ENCODE measurements at places on chromosomes 2 and 18.

DNA sequence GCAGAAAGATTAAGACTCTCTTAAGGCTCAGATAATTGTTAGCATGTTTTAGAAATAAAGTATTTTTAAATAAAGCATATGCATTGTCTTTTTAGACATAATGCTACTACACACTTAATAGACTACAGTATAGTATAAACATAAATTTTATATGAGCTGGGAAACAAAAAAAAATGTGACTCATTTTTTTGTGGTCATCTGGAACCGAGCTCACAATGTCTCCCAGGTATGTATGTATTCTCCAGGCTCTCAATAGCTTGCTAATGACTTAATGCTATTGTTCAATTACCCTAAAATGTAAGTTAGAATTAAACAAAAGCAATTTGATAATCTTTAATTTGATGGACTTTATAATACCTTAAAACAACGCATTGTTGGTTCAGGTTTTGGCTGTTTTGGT lies 167.2 kb downstream of the NUP35 start:
- no peak for DNase-seq

DNA sequence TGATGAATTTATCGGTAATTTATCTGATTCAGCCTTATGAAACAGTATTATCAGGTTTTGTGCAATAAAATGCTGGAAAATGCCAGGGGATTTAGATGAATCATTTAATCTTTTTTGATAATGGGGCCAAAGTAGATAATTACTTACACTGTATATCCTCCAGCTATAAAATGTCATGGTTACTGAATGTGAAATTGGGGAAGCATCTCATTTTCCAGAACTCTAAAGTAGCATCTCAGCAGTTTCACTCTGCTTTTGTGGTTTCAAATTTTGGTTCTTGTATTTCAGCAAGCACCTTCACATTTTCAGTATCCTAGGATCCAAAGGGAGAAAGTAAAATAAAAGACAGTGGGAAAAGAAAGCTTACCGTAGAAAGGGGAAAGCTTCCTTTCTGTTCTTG lies 12.8 kb downstream of the ANKRD62 start:
- no peak for DNase-seq

DNA sequence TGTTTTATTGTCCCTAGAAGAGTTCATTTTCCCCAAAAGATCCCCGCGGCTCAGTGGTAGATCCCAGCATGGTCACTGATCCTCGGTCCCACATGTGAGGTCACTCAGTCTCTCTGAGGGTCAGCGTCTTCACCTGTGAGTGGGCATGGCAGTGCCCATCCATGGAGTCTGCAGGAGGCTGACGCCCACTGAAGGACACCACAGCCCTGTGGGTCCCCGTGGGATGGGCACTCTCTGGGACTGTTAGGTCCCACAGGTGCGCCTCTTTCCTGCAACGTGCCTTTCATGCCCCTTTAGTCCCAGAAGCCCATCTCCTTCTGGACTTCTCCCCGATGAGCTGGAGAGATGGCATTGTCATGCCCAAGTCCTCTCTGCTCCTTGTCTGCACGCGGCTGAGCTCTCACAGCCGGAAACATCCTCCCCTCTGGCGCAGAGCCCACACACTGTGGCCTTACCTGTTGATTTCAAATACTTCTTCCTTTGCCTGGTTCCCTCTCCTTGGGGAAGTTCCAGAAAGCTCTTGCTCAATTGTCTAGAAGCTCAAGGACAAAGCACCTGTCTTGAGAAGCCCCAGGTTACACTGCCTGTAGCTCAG lies 75.9 kb downstream of the PTGR3 start:
- no peak for DNase-seq

DNA sequence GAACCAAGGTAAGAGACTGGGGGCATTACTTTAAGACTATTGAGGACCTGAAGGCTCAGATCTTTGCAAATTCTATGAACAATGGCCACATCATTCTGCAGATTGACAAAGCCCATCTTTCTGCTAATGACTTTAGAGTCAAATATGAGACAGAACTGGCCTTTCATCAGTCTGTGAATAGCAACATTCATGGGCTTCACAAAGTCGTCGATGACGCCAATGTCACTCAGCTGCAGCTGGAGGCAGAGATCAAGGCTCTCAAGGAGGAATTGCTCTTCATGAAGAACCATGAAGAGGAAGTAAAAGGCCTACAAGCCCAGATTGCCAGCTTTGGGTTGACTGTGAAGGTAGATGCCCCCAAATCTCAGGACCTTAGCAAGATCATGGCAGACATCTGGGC lies 43.8 kb upstream of the SLC4A10 start:
- no peak for DNase-seq

DNA sequence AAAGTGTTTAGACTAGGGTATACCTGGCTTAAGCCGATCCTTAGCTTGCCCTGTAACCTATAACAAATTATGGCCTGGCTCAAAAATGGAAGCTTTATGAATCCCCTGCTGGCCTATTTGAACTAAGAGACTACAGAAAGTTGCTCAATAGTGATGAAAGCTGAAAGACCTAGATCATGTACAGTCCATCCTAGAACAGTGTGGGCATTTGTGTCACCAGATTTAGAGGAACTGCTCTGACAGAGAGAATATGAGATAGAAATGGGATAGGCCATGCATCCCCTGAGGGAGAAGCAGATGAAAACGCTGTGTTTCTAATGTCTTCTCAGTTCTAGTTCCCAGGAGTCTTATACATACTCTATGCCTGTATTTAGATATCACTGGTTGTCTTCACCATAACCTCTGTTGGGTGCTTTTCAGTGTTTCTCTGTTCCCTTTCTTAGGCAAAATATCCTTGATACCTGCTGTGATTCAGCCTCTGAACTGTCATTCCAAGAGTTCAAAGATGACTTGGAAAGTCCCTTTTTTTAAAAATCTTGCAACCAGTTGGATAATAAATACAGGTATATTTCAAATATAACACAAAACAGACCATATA lies 246.9 kb upstream of the SLC39A10 start:
- DNase-seq, result no peak

DNA sequence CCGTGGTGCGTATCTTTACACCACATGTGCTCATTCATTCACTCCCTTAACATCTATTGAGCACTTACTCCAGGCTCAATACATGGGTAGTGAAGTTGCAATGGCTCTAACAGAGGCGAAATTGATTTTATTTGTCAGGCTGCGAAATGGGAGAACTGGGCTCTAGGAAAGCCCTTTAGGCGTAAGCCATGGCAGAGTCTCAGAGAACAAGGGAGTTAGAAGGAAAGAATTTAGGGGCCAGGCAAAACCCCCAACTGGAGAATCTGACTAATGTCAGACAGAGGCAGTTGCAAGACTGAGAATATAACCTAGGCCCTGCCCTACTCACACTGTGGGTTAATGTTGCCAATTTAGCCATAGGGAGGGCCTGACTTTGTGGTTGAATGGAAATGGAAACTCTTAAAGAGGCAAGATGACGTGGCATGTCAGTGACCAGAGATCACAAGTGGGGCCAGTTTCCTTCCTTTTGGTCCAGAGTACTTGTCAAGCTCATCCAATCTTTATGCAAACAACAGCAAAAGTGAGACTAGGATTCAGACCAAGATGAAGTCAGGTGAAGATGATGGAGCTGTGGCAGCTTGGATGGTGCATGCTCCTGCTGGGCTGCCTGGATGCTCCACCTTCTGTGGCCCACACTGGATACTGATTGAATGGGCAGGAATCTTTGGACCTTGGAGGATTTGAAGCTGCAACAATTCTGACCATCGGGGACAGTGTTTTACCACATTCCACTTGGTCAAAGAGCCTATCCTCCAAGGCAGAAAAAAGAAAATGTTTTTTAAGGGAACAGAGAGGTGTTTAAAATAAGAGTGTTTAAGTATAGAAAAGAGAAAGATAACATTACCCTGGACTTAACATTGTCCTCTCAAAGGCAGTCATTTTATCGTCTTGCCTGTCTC lies 92.2 kb downstream of the CAPN13 start:
- no peak for DNase-seq

GRCh38 chr2:226098861-226099745 lies 699.6 kb downstream of the NYAP2 start:
- DNase-seq, result no peak

- no peak for DNase-seq
Observed at GRCh38 chr2:226795281-226796011, 4.2 kb downstream of the IRS1 start.

Measured in stimulated activated CD4-positive, alpha-beta T cell treated with anti-CD3 and anti-CD28 coated beads, Interleukin-1b, Interleukin-23, amount 100 ng/mL, for 1 hour (primary cell).